ENCODE measurements at places on chromosomes 5 and 9.

DNA sequence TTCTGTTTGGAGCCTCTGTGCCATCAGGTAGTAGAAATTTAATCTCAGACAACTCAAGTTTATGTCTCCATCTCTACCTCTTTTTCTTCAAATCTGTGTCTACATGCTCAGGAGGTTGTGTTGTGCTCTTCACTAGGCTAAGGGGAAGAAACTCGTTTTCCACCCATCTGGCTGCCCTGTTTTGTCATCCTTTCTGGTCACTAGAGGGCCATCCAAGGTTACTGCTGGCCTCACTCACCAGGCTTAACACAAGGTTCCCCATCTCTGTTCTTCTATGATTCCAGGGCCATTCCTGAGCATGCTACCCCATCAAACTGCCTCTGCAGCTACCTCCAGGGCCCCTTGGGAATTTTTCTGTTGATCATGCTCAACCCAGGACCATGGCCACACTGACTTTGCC lies 213.3 kb upstream of the FBXL7 start:
- no peak for DNase-seq

GRCh38 chr5:5420251-5420650 lies 2.2 kb upstream of the ICE1 start:
- DNase-seq: no peak

DNA sequence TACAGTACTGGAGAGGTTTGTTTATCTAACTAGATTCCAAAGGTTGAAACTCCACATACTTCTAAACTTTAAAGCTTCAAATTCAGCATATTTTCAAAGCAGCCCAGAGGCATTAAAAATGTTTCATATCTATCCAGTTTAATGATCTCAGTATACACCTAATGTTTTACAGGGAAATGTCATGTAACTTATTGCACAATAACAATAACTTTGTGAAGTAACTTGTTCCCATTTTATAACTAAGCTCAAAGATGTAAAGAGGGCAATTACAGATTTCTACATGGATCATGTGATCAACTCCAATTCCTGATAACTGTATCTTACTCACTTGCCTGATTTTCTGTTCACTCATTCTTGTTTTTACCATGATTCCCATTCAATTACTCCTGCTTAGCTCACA lies 610.0 kb downstream of the TAF11L14 start:
- no peak for DNase-seq

- no peak for DNase-seq
Observed at GRCh38 chr5:78291687-78292086, 2.8 kb downstream of the AP3B1 start.

GRCh38 chr9:124332361-124333202 lies 74.8 kb downstream of the NEK6 start:
- no peak for DNase-seq

DNA sequence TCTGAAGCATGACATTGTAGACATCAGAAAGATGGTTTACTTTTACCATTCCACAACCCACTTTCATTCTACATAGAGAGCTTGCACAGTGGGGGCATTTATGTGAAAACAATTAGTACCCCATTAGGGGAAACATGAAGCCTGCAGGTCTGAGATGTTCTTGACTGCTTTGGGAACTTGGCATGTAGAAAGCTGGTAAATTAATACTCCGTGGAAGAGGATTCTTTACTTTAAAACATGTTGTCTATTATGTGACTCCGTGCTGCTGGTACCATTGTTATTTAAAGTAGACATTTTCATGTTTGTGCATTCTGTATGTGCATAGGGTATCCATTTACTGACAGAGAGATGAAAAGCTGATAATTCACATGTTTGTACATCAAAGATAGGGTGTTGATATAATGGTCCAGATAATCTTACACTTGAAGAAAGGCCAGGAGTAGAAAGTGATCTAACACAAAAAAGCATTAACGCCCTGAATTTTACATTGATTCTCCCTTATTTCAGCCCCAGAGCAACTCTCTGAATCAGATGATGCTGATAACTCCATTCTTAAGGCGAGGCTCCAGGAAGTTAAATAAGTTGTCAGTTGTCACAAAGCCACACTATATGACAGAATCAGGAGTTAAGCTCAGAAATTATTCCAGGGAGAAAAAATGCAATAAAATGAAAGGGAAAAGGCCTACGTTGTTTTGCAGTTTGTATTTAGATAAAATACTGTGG lies 50.1 kb upstream of the CD180 start:
- DNase-seq: no peak

GRCh38 chr5:29935371-29935770 lies 1258.1 kb upstream of the CDH6 start:
- DNase-seq: no peak

DNA sequence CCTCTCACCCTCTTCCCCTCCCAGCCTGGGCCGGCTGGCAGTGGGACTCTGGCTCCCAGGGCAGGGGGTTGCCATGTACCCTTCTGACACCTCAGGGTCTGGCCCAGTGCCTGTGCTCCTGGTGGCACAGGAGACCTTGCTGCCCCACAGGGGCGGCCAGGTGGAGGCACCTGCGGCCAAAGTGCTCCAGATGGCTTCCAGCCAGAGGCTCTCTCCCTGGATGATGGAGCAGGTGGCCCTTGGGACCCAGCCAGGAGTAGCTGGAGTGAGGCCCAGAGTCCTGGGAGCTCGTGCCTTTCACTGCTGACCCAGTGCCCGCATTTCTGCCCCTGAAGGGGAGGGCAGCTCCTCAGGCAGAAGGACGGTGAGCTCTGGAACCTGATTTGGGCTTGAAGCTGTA lies 87.3 kb downstream of the NTNG2 start:
- DNase-seq: no peak

GRCh38 chr5:54643685-54644106 lies 126.1 kb downstream of the SNX18 start:
- DNase-seq: no peak

- no peak for DNase-seq
Observed at GRCh38 chr9:3858961-3859360, 333.2 kb upstream of the RFX3 start.

- no peak for DNase-seq
Observed at GRCh38 chr5:78971998-78972397, 13.1 kb downstream of the ARSB start.

DNA sequence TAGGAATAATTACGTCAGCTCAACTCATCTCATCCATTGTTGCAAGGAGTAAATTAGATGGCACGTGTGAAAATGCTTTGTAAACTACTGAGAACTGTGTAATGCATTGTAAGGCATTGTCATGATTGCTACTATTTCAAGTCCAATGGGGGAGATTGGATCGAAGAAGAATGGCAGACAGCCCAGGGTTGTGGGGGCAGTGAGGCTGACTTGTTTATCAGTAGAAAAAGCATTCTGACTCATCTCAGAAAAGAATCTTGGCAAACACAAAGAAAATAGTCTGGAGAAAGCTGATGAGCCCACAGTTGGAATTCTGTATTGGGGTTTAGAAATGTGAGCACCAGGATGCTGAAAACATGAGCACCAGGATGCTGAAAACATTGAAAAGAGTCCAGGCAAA lies 28.0 kb upstream of the DAP start:
- no peak for DNase-seq

GRCh38 chr5:95870105-95870672 lies 47.7 kb upstream of the GLRX start:
- no peak for DNase-seq

DNA sequence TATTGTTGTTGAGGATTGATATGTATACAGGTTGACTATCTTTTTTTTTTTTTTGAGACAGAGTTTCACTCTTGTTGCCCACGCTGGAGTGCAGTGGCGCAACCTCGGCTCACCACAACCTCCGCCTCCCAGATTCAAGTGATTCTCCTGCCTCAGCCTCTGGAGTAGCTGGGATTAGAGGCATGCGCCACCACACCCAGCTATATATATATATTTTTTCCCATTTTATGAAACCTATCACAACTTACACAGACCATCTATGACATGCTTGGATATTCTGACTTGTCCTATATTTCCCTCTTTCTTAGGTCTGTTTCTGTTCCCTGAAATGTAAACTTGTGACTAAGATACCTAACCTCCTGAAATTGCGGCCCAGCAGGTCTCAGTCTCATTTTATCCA lies 5.0 kb downstream of the CD14 start:
- DNase-seq: no peak

DNA sequence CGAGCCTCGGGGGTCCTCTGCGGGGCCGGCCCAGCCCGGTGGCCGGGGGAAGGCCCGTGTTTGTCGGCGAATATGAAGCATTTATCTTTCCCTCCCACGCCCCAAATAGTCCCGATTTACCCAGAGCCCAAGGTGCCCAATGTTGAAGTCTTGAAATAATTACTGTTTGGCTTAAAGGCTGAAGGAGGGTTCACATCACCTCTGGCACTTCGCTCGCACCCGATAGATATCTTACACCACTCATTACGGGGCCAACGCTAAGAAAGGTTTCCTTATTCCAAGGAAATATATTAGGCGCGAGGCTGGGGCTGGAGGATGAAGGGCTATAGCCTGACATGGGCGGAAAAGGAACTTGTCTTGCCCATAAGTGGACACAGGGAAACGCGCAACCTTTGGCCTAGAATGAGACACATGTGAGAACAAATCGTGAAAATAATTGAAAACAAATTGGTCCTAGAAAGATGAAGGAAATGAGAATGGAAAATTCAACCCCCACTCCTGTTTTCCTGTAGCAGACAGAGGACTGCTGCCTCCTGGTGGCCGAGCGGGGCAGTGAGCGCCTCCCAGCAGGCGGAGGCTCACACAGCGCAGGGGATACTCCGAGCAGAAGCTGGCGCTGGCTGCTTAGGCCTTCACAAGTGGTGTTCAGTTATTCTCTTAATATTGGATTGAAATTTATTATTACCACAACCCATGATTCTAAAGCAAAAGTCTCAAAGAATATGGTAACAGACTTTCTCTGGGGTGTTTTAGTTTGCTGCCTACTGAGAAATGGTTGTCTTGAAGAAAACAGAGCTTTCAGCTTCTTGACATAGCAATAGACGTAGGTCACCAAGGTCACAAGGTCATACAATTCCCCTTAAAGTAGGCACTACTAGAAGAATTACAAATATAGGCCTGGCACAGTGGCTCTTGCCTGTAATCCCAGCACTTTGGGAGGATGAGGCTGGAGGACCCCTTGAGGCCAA lies 7.9 kb downstream of the CCL21 start:
- DNase-seq: peak; percentile 63

DNA sequence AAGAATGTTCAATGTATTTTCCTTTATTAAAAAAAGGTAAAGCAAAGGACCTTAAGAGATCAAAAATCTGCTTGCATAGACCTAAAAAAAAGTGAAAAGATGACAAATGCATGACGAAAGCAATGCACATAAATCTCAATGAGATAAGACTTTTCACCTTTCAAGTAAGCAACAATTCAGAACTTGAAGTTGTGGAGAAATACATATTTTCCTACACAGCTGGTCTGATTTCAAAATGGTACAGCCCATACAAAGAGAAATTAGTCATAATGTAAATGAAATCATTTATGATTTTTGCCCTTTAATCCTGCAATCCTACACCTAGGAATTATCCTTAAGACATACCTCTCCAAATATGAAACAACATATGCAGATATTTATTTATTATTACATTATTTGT lies 568.0 kb downstream of the ANXA1 start:
- no peak for DNase-seq

GRCh38 chr9:120692901-120693699 lies 21.2 kb downstream of the MEGF9 start:
- DNase-seq: no peak
